SK-N-DZ (cell line): ENCODE measurements at places on chromosomes 5 and 9.

DNA sequence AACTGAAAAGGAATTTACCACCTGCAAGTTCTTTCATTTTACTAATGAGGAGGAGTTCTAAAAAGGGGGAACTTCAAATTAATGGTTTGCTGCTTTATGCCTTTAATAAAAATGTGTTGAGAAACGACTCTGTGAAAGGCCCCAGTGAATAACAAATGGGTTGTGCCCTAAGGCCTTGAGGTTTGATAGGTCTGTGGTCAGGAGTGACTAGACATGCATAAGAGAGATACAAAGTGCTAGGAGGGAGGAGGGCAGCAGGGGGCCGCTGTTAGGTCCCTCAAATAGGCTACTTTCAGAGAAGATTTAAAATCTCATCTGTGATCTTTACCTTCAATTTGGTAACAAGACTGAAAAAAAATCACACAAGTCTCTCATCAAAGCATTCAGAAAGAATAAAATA lies 58.3 kb downstream of the FAM81B start:
- DNase-seq: no peak

GRCh38 chr5:74092766-74093165 lies 466.8 kb downstream of the ARHGEF28 start:
- no peak for DNase-seq

GRCh38 chr9:114827641-114828302 lies 21.9 kb upstream of the TNFSF15 start:
- DNase-seq: no peak

DNA sequence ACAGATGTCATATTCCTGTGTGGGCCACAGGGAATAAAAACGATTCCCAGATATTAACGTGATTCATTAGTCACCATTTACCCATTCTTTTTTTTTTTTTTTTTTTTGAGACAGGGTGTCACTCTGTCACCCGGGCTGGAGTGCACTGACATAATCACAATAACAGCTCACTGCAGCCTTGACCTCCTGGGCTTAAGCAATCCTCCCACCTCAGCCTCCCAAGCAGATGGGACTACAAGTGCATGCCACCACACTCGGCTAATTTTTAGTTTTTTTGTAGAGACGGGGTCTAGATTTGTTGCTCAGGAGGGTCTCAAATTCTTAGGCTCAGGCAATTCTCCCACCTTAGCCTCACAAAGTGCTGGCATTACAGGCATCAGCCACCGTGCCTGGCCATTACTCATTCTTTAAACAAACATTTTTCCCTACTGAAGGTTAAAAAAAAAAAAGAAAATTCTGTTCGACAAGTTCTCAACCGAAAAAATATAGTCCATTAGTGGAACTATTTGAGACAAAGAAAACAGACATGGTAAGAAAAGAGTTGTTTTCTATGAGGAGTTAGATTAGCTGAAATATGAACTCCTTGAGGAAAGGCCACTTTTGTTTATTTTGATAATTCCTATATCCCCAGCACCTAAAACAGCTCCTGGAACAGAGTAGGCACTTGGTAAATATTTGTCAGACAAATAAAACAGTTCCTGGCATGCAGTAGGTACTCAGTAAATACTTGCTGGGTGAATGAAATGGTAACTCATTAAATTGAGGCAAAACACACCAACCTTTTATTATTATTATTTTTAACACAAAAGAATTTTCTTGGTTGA lies 32.1 kb upstream of the PDCL start:
- DNase-seq: no peak

- DNase-seq: no peak
These were observed 207.5 kb downstream of the IRX2 start for GRCh38 chr5:2544003-2544402.
